Occipital lobe (tissue), 3 donors: ENCODE measurements at places on chromosomes 2 and 18.

DNA sequence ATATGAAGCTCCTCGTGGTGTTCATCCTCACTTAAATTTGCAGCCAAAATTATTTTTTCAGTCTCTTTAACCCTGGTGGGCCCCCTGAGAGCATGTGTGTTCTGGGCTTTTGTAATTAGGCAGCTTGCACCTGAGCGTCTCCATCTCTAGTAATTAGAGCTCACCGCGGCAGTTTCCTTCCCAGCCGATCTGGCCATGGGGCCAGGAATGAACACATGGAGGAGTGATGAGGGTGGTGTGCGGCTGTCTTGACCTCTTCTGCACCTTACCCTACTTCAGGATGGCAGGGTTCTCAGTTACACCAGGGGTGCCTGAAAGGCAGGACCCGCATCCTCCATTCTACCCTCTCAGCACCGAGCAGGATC, 98.5 kb downstream of the AFF3 start:
- DNase-seq = no peak

- no peak for DNase-seq
Measured at GRCh38 chr2:174830561-174830960, 66.3 kb upstream of the CHRNA1 start.

GRCh38 chr2:1572638-1573037, 159.4 kb downstream of the TPO start:
- DNase-seq = no peak

DNA sequence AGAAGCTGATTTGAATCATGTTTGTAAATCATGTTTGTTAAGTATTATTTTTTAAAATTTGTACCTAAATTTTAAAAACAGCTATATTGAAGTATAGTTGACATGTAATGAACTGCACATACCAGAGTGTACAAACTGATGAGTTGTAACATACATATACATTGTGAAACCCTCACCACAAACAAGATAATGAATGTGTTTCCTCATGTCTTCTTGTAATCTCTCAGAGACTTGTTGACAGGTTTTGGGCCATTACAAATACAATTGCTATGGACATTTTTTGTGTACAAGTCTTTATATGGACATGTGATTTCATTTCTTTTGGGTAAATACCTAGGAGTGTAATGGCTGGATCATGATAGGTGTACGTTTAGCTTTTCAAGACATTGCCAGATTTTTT, 21.5 kb downstream of the WDR43 start:
- DNase-seq = no peak

GRCh38 chr2:195534971-195535370, 122.1 kb upstream of the SLC39A10 start:
- DNase-seq = no peak

- no peak for DNase-seq
Measured at GRCh38 chr18:42392926-42393325, 437.9 kb downstream of the PIK3C3 start.

DNA sequence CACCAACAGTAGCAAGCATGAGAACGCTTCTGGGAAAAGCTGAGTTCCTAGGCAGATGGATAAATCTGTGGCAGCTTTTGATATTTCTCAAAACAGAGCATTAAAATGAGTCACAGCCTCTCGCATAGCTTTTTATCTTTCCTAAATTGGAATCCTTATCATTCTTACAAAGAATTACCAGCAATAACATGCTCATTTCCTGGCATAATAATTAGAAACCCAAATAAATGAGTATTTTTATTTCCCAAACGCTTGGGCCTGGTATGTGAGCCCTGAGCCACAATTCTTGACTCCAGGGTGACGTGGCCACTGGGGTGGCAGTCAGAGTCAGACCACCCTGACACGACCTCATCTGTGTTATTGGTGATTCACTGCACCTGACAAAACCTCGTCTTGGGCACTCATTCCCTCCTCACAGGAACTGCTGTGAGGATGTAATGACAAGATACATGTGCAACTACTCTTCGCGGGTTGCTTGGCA, 210.7 kb downstream of the ARL4C start:
- DNase-seq = no peak

GRCh38 chr2:178279142-178279541, 84.8 kb downstream of the OSBPL6 start:
- DNase-seq = no peak

- DNase-seq = no peak
Measured at GRCh38 chr2:108304975-108305374, 16.3 kb downstream of the SULT1C2 start.

GRCh38 chr2:134601264-134601663, 117.5 kb downstream of the TMEM163 start:
- no peak for DNase-seq

GRCh38 chr2:235129850-235130249, 178.0 kb downstream of the SH3BP4 start:
- DNase-seq = no peak

DNA sequence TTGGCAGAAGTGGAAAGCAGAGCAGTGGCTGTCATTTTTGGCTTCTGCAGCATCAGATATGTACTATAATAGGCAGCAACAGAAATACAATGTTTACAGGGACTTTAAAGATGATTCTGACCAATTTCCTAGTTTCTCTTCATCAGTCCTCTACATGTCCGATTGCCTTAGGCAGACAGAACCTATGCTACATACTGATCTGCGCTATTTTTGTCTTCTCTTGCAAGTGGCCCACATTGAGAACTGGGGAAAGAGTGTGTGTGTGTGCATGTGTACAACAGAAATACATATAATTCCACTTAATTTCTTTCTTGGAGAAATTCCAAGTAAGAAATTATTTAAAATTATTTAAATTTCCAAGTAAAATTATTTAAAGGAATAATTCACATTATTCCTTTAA, 77.1 kb upstream of the CHRNA1 start:
- no peak for DNase-seq

DNA sequence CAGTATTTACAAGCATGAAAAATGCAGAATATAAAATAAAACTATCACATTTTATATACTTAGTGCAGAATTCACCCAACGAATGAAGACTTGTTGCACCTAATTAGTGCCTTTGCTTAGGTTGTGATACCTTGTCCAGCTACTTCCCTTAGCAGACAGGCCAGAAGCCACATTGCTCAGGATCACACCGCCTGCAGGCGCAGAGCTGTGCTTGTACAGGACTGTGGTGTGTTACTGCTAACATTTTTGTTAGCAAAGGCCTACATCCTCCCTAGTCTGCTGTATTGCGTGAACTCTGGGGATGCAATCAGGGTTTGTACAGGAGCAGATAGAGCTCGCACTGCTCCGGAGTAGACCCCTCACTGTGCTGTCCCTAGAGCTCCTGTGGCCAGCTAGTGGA, 336.9 kb downstream of the CBLN2 start:
- no peak for DNase-seq

DNA sequence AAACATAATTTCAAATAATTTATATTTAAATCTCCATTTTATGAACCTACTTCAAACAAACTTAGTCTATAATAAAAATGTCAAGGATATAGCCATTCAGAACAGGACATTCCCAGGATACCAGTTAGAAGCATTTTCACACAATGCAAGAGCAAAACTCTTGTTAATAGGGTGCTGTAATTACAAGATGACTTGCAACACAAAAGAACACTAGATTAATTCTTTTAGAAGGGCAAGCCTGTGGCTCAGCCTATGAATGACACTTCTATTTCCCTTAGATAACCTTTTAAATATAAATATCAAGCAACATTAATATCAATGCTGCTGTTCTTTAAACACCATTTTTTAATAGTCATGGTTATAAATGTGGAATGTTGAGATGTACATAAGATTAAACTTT, 157.9 kb upstream of the SCN7A start:
- DNase-seq = no peak

- no peak for DNase-seq
Measured at GRCh38 chr2:26581266-26581990, 59.7 kb downstream of the CIB4 start.

DNA sequence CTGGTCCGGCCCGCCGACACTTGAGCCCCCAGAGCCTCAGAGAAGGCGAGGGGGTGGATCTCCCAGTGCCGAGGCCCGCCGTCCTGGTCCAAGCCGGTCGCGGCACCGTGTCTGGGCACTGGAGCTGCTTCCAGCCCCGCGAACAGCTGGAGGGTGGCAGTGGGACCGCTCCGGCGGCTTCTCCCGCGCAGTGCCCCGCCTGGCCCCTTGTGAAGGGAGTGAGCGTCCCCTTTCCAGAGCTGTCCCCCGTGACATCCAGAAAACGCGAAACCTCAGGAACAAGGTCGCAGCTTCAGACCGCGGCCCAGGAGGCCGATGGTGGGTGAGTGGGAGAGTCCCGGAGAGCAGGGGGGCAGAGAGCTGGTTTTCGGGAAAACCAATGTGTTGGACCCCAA, 579 bp upstream of the EMX1 start:
- DNase-seq = no peak

GRCh38 chr2:86466306-86466705, 25.1 kb downstream of the KDM3A start:
- no peak for DNase-seq

GRCh38 chr2:8490166-8490721, 191.6 kb upstream of the ID2 start:
- no peak for DNase-seq
